ENCODE measurements at places on chromosomes 1 and 21.

DNA sequence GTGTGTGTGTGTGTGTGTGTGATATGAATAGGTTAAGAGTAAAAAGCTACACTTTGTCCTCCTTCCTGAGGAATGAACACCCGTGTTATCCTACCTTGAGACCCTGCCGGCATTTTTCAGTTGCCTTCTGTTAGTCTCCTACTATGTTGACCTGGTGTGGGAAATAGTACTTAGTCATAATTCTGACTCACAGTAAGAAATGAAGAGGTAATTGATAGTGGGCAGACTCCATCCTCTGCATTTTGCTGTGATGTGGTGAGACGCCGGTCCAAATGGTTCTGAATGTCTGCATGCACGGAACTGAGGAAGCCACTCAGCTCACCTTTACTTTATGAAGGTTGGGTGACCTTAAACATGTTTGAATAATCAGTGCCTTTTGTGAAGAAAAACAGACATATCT is 12.6 kb downstream of the CD101 start:
- DNase-seq: no peak

- DNase-seq: no peak
These were observed 19.6 kb downstream of the SKI start for GRCh38 chr1:2247760-2248126.

DNA sequence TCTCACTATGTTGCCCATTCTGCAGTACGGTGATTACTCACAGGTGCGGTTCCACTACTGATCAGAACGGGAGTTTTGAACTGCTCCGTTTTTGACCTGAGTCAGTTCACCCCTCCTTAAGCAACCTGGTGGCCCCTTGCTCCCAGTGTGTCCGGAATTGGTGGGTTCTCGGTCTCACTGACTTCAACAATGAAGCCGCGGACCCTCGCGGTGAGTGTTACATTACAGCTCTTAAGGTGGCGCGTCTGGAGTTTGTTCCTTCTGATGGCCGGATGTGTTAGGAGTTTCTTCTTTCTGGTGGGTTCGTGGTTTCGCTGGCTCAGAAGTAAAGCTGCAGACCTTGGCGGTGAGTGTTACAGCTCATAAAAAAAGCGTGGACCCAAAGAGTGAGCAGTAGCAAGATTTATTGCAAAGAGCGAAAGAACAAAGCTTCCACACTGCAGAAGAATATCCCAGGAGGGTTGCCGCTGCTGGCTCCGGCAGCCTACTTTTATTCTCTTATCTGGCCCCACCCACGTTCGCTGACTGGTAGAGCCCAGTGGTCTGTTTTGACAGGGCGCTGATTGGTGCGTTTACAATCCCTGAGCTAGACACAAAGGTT is 17.6 kb upstream of the PARP1 start:
- no peak for DNase-seq

- DNase-seq: no peak
These were observed 49.5 kb upstream of the MRPS6 start for GRCh38 chr21:34023691-34024373.

GRCh38 chr1:84855691-84856630 is 37.0 kb downstream of the LPAR3 start:
- DNase-seq: no peak

- DNase-seq: no peak
These were observed 15.5 kb upstream of the MAST2 start for GRCh38 chr1:45787905-45788304.

DNA sequence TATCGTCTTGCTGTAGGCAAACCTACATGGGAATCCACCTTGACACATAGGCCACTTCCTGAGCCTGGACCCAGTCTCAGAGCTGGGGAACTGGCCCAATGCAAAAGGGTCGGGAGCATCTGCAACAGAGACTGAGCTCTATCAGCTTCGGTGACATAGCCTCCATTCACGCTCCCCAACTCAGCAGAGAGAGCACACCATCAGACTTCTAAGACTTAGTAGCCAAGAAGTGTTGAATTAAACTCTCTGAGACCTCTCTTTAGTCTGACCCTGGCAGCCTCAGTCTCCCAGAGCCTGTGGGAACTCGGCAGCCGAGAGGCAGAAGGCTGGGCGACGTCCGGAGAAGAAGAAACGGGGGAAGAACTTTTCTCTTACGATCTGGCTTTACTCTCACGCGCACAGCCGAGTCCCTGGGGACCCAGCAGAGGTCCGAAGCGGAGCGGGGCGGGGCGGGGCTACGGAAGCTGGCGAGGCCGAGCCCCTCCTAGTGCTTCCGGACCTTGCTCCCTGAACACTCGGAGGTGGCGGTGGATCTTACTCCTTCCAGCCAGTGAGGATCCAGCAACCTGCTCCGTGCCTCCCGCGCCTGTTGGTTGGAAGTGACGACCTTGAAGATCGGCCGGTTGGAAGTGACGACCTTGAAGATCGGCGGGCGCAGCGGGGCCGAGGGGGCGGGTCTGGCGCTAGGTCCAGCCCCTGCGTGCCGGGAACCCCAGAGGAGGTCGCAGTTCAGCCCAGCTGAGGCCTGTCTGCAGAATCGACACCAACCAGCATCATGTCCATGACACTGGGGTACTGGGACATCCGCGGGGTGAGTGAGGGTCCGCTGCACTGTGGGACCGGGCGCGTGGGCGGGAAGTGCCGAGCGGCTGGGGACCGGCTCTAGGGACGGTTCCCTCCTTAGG is at the start of gene GSTM4:
TSS of gene GSTM4 (plus strand) at position 485 of the 905 bp plus-strand sequence. CDS start at position 776, 291 bp downstream.
- DNase-seq: no peak

- DNase-seq: no peak
These were observed 40.1 kb upstream of the GPR52 start for GRCh38 chr1:174407665-174408064.

- DNase-seq: no peak
These were observed 576.1 kb upstream of the ZRANB2 start for GRCh38 chr1:71656902-71657301.

GRCh38 chr1:48572646-48573258 is 100.7 kb upstream of the SPATA6 start:
- no peak for DNase-seq

DNA sequence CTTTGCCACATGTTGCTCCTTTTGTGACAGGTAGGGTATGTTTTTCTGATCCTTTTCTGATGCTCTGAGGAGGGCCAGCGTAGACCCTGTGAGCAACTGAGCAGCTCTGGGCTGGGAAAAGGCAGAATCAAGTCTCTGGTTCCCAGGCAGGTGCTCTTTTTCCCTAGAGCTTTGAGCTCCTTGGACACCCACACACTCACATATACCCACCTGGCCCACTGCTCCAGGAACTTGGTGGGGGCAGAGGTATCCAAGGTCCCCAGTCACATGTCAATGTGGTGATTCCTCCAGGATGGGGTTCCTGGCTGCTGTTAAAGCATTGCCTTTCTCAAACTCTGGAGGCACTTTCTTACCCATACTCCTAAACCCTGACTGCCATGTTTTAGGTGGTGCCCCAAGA is 5.4 kb downstream of the CD2 start:
- DNase-seq: no peak

DNA sequence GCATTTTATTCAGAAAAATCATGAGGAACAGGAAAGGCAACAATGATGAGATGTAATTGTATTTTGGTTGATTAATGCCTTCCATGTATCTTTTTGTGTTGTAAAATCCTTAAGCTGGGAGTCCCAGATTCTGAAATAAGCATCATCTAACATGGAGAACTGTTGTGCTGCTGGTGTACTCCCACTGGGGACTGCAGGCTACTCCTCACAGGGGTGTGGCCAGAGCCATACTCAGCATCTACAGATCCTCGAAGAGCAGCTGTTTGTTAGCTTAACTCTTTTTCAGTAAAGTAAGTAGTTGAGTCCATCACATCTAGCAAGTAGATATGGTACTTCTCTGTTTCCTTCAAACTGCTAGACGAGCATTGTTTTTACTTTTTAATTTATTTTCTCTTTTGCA is 358.0 kb downstream of the BRINP3 start:
- no peak for DNase-seq

DNA sequence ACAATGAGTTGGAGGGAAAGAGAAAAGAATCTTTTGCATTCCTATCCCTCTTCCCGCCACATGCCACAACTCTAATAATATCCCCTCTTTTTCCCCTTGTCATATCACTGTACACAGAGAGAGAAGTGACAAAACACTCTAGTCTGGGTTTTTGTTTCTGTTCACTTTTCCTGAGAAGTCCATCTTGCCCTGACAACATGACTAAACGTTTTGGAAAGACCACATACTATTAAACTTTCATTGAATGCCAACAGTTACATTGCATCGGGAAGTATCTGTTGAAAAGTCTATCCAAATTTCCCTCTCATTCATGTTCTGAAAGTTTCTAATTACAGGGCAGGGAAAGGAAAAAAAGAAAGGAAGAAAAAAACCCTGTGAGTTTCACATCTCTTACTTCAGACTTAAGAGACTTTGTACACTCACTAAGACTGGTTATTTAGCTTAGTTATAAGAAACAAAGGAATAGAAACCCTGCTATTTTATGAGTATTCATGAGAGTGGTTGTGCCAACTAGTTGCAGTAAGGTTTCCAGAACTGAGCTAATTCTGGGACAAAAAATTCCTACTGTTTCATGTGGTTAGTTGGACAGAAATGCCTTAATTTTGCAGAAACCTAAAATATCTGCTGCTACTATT is 16.9 kb downstream of the PLA2G4A start:
- no peak for DNase-seq

- DNase-seq: no peak
These were observed 137.3 kb downstream of the ZSCAN20 start for GRCh38 chr1:33609739-33610138.

DNA sequence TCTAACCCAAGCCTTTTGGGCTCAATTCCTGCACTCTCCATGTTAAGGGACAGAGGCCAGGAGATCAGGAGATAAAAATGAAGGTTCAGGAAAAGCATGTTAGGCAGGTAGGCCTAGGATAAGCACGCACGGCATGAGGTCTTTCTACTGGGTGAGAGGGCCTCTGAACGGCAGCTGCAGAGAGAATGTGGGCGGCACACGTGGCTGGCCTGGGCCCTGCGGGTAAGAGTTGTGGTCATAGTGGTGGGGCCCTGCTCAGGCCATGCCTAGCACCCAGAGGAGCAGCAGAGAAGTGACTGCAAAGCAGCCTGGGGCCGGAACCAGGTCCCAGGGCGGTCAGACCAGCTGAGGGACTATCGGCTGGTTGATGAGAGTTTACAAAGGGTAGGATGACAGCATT is 7.5 kb upstream of the FOXO6 start:
- no peak for DNase-seq

- no peak for DNase-seq
These were observed 19.7 kb downstream of the BCAR3 start for GRCh38 chr1:93661829-93662474.
